Non-pigmented ciliary epithelial cell (primary cell): ENCODE measurements at places on chromosomes 6 and 20.

DNA sequence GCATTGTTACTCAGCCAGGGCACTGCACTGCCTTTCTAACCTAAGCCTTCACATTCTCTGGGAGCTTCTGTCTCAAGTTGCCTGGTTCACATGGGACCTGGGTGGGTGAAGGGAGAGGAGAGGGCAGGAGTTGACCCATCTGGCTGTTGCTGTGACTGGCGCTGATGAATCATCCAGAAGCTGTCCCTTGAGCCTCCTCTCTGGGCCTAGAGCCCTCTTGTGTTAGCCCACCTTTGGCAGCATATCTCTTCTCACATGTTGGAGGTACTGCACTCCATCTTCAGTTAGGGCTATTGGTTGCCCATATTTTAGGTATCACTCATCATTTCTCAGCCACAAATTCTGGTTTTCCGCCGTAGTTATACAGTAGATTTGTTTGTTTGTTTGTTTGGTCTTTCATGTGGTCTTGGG lies 19.8 kb downstream of the XRN2 start:
- DNase-seq, result no peak

DNA sequence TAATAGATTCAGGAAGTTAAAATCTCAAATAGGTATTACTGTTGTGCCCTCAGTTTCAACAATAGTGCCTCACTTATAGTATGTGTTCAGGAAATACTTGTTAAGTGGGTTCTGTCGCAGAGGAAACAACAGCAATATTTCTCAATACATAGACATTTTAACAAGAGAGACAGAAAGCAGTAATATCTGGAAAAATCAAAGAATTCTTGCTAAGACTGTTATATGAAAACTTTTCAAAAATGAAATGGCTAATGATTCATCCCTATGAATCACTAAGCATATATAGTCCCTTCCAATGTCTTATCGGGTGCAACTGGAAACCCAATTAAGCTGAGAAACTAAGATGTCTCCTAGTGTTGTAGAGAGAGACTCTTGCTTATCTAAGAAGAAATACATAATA lies 668.9 kb downstream of the TFAP2A start:
- no peak for DNase-seq

GRCh38 chr6:6851059-6851948 lies 256.5 kb upstream of the RREB1 start:
- DNase-seq, result peak; percentile 96

GRCh38 chr6:145689529-145689928 lies 45.8 kb downstream of the EPM2A start:
- DNase-seq, result no peak

DNA sequence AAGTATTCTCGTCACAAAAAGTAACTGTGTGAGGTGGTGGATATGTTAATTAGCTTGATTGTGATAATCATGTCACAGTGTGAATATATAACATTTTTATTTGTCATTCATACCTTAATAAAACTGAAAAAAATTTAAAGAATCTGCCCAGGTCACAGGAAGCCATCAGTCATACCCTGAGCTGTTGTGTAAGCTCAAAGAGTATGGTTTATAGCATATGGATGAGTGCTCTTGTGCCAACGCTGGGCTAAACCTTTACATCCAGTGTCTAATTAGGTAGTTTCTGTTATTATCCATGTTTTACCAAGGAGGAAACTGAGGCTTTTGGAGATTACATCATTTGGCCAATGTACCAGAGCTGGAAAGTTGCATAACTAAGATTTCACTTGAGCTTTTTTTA lies 11.4 kb downstream of the PKIG start:
- no peak for DNase-seq

- DNase-seq, result no peak
Observed at GRCh38 chr6:96991618-96992342, 67.3 kb downstream of the KLHL32 start.

DNA sequence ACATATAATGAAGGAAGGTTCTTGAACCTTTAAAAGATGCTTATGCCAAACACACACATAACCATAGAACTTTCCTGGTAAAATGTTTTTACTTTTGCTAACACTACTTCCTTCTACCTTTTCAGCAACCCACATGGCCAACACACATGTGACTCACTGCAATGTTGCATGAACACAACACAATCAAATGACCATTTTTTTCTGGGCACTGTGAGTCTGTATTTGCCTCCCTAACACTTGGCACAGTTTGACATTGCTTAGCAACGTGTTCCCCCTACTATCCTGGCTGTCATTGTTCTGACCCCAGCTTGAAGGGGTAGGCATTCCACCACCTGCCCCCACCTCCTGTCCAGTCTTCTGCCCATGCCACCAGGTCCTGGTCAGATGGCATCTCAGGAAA lies 204.8 kb upstream of the PRND start:
- DNase-seq, result no peak

DNA sequence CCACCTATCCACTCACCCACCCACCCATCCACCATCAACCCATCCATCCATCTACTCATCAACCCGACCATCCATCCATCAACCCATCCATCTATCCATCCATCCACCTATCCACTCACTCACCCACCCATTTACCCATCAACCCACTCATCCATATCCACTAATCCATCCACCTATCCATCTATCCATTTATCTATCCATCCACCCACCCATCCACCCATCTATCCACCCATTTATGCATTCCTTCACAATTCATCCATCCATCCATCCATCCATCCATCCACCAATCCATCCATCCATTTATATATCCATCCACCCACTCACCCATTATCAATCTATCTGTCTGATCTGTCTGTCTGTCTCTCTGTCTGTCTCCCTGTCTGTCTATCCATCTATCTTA lies 14.1 kb downstream of the BPIFB4 start:
- DNase-seq, result no peak

GRCh38 chr6:87682310-87682709 lies 19.7 kb downstream of the AKIRIN2 start:
- DNase-seq, result no peak

GRCh38 chr6:157024745-157025144 lies 247.6 kb downstream of the ARID1B start:
- no peak for DNase-seq

DNA sequence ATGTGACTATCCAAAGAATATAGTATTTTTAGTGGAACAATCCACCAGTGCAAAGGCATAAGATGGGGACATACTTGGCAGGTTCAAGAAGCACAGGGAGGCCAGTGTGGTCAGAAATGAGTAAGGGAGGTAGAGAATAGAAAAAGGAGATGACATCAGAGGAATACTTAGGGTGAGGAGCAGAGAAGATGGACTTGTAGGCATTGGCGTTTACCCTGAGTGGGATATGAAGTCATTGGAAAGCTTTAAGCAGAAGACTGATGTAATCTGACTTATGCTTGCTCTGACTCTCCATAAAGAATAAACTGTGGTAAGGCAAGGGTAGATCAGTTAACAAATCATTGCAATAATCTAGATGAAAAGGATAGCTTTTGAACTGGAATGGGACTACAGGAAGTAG lies 228.7 kb downstream of the GJA1 start:
- no peak for DNase-seq

GRCh38 chr6:139378882-139379341 lies 4.5 kb upstream of the CITED2 start:
- DNase-seq, result no peak

- no peak for DNase-seq
Observed at GRCh38 chr6:122422614-122423267, 23.3 kb downstream of the HSF2 start.

DNA sequence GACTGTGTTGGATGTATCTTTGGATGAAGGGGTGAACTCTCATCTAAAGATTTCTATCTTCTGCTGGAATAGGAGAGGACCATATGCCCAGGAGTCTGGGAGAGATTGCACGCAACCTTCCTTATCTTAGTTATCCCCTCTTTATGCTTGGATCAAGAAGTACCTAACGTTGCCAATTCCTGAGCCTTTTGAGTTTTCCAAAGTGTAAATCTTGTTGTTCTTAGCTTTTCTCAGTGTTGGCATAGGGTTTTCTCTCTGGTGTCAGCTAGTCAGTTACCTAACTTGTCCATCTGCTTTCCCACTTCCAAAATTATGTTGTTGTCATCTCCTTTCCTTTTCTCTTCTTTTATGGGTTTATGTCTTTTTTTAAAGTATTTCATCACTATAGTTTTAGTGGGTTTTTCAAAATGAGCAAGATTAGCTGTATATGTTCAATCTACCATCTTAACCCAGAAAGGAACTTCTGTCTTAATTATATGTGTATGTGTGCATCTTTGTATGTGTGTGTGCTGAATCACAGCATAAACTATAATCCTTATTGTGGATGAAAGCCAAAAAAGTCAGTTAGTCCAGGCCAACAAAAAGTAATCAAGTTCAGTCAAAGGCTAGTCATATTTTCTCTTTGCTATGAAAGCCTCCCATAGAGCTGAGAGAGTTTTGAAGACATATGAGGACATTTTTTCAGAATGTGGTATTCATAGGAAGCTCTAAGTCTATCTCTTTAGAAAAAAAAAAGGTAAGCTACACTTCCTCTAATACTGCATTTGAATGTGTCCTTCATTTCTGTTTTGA lies 72.1 kb downstream of the KHDC1L start:
- peak; percentile 19 for DNase-seq

- DNase-seq, result no peak
Observed at GRCh38 chr6:128311944-128312570, 208.3 kb downstream of the PTPRK start.

DNA sequence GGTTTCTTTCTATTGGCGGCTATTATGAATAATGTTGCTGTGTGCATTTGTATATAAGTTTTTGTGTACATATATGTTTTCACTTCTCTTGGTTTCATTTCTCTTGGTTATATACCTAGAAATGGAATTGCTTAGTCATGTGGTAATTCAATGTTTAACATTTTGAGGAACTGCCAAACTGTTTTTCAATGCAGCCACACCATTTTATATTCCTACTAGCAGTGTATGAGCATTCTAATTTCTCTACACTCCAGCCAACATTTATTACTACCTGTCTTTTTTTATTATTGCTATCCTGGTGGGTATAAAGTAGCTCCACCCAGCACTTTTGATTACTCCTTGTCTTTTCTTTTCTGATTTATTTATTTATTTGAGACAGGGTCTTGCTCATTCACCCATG lies 54.8 kb downstream of the PHACTR2 start:
- no peak for DNase-seq

GRCh38 chr20:19047040-19047950 lies 165.1 kb upstream of the SLC24A3 start:
- no peak for DNase-seq

GRCh38 chr6:85641897-85642773 lies 551 bp downstream of the SYNCRIP start:
- no peak for DNase-seq

DNA sequence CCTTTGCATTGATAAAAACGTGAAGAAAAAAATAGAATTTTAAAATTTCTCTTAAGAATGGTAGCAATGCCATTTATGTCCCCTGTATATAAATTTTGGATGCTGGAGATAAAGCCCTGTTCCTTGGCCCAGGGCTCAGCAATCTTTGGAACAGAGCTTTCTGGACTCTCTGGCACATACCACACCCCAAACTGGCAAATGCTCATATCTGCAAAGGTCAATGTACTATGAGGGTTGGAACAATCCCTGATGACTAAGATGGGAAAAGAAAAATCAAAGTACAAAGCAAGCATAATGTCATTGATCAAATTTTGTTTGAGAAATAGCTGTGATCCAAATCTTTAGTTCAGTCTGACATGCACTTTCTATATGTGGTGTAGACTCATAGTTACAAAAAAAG lies 158.1 kb upstream of the HCRTR2 start:
- no peak for DNase-seq

DNA sequence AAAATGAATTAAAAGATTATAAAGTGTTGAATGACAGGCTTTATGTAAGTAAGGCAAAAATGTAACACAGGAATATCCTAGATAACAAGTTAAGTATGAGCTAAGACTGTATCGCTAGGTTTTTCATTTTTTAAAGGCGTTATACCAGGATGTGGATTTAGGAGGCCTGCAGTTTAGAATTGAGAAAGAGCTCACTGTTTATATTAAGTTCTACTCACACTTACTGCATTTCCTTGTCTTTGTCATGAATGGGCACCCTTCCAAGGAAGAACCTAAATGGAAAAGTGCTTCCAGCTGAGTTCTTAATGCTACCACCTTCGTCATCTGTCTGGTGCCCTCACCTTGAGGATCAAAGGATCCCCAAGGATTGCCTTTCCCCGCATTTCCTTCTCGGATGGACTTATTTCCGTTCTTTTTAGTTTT lies 148.7 kb downstream of the SOX4 start:
- DNase-seq, result peak; percentile 78

GRCh38 chr6:134714113-134714512 lies 235.8 kb downstream of the ALDH8A1 start:
- DNase-seq, result no peak

GRCh38 chr20:50244352-50245149 lies 53.9 kb downstream of the CEBPB start:
- no peak for DNase-seq

DNA sequence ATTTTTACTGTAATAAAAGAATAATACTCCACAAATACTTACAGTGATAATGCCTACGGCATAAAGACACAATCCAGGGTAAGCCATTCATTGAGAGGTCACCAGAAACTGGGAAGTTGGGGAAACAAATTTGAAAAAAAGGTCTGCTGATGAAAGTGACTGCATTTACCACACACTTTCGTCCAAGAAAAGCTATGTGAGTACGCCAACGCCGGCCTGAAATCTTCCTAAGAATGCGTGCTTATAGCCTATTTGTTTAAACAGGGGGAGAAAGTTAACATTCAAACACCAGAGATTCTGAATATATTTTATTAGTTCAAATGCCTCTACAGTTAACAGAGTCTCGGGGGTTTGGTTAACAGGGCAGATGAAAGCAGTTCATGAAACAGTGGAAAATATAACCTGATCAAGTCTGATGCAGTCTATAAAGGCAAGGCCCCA lies 657 bp upstream of the LTV1 start:
- peak; percentile 11 for DNase-seq

- DNase-seq, result no peak
Observed at GRCh38 chr6:38248500-38249234, 391.1 kb downstream of the BTBD9 start.

GRCh38 chr6:31128093-31128676 lies 7.9 kb upstream of the CDSN start:
- no peak for DNase-seq

GRCh38 chr20:9040863-9041524 lies 27.9 kb upstream of the PLCB4 start:
- no peak for DNase-seq
